Iris pigment epithelial cell (primary cell): ENCODE measurements at places on chromosomes 1 and 21.

DNA sequence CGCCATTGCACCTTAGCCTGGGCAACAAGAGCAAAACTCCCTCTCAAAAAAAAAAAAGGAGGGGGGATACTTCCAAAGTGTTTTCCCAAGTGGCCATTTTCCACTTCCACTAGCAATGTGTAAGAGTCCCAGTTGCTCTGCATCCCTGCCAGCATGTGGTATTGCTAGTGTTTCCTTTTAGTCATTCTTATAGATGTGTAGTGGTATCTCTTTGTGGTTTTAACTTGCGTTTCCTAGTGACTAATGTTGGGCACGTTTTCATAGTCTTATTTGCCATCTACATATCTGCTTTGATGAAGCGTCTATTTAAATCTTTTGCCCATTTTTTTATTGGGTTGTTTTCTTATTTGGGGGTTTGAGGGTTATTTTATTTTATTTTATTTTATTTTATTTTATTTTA lies 31.1 kb downstream of the INAVA start:
- peak; percentile 34 for DNase-seq

- DNase-seq, result peak; percentile 91
Measured at GRCh38 chr1:65429806-65430205, 9.3 kb downstream of the LEPR start.

DNA sequence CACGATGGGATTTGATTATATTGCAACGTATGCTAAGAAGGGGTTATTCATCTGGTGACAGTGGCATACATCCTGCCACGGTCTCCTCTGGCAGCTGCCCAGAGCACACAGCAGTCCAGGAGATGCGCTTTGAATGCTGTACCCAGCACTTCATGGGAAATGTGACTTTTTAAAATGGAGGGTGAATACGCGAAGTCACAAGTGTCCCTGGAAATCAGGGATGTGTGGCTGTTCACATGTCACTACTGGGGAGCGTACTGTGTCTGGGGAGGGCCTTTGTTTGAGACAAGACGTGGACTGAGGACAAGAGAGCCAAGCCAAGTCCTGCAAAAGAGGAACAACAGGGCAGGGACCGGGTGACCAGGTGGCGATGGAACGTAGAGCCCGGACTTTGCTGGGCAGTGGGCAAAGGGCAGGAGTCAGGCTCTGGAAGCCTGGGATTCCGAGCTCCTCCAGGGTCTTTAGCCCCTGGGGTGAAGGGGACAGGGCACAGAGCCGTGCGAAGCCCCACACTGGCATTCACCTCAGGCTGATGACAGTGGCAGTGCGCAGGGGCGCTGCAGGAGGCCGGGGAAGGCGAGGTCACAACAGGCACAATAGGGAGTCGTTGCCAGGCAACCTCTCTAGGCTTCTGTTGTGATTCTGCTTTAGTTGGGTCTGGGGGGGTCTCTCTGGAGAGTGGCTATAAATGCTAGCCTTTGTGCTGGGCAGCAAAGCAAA lies 11.4 kb upstream of the ZBTB21 start:
- DNase-seq, result no peak

GRCh38 chr1:35605867-35606182 lies 32.7 kb downstream of the TFAP2E start:
- DNase-seq, result peak; percentile 71

DNA sequence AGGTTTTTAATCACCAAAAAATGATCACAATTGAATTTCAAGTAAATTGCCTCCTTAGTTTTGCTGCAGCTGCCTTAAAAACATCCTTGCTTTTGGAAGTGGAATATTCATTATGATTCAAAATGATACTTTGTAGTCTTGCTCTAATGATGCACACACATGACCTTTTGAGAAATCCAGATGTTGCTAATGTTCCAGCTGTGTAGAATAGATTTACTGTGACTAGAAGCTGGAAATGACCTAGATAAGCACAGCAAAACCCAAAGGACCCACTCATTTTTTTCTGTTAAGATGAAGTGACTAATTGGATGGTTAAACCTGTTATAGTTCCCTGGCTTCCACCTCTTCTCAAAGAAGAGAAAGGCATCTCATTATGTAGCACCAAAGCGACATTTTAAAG lies 64.6 kb upstream of the RALGPS2 start:
- DNase-seq, result no peak

DNA sequence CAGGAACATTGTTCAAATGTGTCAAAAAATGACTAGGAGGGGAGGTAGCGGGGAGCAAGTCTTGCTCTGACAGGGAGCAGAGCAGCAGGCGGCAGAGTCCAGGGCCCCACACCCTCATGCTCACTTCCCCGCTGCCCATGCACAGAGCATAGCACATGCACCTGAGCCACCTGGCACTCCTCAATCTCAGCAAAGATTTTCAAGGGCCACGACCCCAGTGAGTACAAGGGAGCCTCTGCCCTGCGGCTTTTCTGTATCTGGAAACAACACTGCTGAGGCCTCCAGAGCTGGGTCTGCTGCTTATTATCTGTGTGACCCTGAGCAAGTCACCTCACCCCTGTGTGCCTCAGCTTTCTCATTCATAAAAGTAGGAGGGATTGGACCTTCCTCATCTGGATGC lies 1.1 kb upstream of the GJB3 start:
- DNase-seq, result no peak

GRCh38 chr1:166379447-166379846 lies 212.6 kb upstream of the FAM78B start:
- no peak for DNase-seq

GRCh38 chr1:211843507-211844298 lies 13.1 kb upstream of the LPGAT1 start:
- no peak for DNase-seq

GRCh38 chr1:87165177-87165576 lies 163.5 kb upstream of the LMO4 start:
- no peak for DNase-seq

DNA sequence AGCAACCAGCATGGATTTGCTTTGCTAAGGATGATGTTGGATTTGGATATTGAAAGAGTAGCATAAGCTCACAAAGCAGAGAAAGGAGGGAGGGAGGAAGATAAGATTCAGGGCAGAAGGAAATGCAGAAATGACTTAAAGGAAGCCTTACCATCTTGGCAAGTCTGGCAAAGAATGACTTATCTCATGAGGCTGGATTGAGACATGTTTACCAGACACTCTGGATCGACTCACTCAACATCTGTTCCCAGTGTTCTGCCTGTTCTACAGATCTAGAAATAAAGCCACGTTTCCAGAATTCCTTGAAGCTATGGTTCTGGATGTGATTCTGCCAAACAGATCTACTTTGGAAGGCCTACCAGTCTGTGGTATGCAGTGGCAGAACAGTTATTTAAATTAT lies 38.8 kb upstream of the CTBS start:
- DNase-seq, result peak; percentile 51

DNA sequence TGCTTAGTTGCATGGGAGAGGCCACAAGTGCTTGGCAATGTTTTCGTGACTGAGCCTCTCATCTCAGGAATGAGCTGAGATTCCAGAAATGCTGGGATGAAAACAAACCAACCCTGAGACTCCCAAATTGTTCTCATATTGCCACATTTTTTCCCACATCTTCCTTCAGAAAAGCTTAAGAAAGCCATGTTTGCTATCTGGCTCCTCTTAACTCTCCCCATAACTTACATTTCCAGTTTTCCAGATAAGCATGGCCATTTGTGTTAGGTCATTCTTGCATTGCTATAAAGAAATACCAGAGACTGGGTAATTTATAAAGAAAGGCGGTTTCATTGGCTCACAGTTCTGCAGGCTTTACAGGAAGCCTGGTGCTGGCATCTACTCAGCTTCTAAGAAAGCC lies 17.2 kb downstream of the DSCAM start:
- DNase-seq, result no peak

- no peak for DNase-seq
Measured at GRCh38 chr1:91564888-91565701, 64.4 kb downstream of the CDC7 start.

GRCh38 chr1:2639203-2639602 lies 6.4 kb upstream of the MMEL1 start:
- no peak for DNase-seq

GRCh38 chr21:32481875-32482408 lies 69.4 kb downstream of the EVA1C start:
- no peak for DNase-seq

DNA sequence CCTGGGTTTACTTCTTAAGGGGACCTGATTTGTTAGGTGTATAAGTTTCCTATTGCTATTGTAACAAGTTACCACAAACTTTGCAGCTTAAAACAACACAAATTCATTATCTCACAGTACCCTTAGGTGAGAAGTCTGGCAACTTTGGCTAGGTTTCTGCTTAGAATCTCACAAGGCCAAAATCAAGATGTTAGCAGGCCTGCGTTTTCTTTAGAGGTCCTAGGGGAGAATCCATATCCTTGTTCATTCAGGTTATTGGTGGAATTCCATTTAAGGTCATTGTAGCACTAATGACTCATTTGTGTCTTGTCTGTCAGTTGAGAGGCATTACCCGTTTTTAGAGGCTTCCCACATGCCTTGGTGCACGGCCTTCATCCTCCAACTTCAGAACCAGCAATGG lies 8.2 kb upstream of the SH2D1B start:
- DNase-seq, result peak; percentile 18

- no peak for DNase-seq
Measured at GRCh38 chr1:183696981-183697380, 43.9 kb upstream of the APOBEC4 start.
